ENCODE measurements at places on chromosomes 2 and 18.

DNA sequence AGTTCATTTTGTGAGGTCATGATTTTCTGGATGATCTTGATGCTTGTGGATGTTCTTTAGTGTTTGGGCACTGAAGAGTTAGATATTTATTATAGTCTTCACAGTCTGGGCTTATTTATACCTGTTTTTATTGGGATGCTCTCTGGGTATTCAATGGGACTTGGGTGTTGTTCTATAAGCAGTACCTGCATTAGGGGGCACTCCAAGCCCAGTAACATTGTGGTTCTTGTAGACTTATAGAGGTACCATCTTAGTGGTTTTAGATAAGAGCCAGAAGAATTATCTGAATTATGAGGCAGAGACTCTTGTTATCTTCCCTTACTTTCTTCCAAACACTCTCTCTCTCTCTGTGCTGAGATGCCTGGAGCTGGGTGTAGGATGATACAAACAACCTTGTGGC lies 470.0 kb downstream of the PIK3C3 start:
- no peak for DNase-seq

DNA sequence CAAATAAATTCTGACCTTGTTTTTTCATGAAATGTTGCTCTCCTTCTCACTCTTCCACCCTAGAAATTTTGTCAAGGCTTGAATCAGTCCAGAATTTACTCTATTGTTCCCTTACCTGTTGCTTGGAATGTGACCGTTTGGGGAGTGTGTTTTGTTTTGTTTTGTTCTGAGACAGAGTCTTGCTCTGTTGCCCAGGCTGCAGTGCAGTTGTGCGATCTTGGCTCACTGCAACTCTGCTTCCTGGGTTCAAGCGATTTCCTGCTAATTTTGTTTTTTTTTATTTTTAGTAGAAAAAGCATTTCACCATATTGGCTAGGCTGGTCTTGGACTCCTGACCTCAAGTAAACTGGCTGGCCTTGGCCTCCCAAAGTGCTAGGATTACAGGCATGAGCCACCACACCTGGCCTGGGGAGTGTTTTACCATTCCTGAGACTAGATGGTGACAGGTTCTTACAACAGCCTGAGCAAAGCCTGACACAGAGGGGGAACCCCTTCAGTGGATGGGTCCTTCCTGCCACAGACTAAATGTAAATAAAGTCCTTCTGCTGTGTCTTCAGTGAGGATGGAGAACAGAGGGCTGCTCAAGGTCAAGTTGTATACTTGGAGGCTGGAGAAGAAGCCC lies 52.0 kb downstream of the HAUS1 start:
- no peak for DNase-seq

DNA sequence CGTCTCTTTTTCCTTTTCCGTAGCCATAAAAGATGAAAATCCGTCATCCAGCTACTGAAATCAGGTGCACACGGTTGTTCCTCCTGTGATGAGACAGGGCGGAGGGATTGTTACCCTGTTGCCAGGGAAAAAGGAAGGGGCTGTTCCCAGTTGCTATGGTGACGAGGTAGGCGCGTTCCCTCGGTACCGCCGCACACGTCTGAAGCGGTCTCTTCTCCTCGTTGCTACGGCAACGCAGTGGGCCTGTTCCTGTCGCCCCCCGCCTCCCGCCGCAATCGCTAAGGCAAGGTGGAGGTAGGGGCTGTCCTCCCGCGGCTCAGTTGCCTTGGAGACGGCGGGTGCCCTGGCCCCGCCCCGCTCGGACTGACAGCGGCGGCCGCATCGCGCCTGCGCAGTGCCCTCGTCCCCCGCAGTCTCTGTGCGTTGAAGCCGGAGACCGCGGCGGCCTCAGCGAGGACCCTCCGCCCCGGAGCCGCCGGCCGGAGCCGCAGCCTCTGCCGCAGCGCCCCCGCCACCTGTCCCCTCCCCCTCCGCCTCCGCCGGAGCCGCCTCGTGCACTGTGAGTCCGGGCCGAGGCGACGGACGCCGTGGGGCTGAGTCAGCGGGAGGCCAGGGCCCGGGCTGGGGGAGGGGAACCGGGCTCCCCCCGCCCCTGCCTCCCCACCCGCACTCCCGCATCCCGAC lies at the start of gene MAPRE3:
TSS of gene MAPRE3 (plus strand) at position 394 of the 684 bp plus-strand sequence. CDS start 51,582 bp downstream, outside the sequence.
- DNase-seq, result peak; percentile 90

GRCh38 chr2:78416625-78417300 lies 608.7 kb upstream of the REG3G start:
- no peak for DNase-seq

DNA sequence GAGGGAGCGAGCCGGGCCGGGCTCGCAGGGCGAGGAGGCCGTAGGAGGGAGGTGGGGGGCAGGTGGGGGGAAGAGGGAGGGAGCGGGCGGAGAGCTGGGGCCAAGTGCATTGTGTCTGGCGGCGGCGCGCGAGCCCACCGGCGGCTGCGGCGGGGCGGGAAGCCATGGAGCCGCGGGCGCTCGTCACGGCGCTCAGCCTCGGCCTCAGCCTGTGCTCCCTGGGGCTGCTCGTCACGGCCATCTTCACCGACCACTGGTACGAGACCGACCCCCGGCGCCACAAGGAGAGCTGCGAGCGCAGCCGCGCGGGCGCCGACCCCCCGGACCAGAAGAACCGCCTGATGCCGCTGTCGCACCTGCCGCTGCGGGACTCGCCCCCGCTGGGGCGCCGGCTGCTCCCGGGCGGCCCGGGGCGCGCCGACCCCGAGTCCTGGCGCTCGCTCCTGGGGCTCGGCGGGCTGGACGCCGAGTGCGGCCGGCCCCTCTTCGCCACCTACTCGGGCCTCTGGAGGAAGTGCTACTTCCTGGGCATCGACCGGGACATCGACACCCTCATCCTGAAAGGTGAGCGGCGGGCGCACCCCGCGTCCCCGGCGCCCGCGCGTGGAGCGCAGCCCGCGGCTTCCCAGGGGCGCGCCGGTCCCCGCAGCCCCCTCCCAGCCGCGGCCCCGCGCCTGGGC lies at the start of gene TMEM178A:
TSS of gene TMEM178A (plus strand) at position 107 of the 680 bp plus-strand sequence. CDS start at position 165, 58 bp downstream.
- peak; percentile 35 for DNase-seq

GRCh38 chr18:32271672-32272208 lies 81.9 kb downstream of the MEP1B start:
- peak; percentile 30 for DNase-seq

DNA sequence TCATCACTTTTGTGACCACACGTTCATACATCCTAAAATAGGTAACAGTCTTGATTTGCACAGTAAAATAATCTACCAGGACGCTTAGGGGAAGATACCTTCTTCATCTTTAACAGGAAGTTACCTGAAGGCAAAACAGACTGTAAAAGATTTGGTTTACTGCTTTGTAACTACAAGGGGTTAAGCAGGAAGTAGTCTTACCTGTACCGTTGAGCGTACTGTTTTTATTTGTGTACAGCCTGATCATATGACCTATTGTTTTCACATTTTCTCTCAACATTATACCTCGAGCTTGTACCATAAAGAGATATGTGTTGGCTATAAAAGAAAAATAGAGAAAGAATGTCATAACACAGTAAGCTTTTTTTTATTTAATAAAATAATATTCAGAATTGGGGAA lies 18.3 kb downstream of the B4GALT6 start:
- no peak for DNase-seq

GRCh38 chr2:236177967-236178889 lies 10.0 kb upstream of the GBX2 start:
- peak; percentile 88 for DNase-seq

DNA sequence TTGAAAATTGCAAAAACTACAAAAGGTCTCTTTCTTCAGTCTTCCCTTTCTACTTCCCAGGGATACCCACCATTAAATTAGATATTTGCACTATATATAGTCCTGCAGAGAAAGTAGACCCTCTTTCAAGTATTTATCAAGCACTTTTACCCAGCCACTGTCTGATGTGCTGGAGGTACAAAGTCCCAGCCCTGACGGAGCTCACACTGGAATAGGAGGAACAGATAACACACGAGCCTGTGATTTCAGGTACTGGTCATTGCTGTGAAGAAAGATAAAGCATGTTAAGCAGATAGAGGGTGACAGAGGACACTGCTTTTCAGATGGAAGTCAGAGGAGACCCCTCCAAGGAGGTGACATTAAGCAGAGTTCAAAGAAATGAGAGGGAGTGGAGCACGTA lies 19.6 kb downstream of the SEC11C start:
- DNase-seq, result no peak

All from Daoy (cell line).